Pancreas (tissue), 10 donors: ENCODE measurements at places on chromosomes 4 and X. TPM values are rescaled to one million over a fixed set of nuclear protein-coding genes. Genes with fewer than 3 reads are reported as not detected.

DNA sequence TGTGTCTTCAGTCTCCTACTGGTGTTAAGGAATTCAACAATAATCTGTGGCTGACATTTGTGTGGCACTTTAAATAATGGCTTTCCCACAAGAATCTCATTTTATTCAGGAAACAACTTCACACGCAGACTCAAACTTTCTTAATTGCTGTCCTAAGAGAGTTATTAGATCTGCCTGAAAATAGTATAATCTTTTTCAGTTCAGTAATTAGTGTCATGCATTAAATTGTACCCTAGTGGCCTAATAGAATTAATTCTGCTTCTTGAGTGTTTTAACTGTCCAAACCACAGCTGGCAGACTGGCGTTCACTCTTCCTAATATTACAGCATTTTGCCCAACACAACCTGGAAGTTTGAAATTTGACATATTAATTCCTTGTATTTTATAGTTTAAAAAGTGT, 107.1 kb downstream of the GRIA2 start:
- H3K36me3 ChIP-seq, result no peaks in the 10 kb centered on the region
- H3K4me1 ChIP-seq, result no peaks in the 10 kb centered on the region
- no peak for DNase-seq
- no peak overlapping the region for H3K4me3 ChIP-seq

DNA sequence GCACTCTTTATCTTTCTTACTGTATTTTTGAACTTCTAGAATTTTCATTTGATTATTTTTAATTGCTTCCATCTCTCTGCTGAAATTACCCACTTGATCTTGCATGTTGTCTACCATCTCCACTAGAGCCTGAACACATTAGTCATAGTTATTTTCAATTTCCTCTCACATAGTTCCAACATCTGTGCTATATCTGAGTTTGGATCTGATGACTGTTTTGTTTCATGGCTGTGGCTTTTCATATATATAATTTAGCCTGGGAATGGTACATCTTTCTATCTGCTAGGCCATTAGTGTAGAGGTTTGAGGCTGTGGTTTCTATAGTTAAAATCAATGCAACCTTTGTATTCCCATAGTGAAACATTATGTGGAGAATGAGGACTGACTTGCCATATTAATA, 33.2 kb downstream of the NPY2R start:
- H3K4me1 ChIP-seq, result no peaks in the 10 kb centered on the region
- H3K4me3 ChIP-seq, result no peak overlapping the region
- H3K27me3 ChIP-seq, result no peaks in the 10 kb centered on the region
- DNase-seq, result no peak

DNA sequence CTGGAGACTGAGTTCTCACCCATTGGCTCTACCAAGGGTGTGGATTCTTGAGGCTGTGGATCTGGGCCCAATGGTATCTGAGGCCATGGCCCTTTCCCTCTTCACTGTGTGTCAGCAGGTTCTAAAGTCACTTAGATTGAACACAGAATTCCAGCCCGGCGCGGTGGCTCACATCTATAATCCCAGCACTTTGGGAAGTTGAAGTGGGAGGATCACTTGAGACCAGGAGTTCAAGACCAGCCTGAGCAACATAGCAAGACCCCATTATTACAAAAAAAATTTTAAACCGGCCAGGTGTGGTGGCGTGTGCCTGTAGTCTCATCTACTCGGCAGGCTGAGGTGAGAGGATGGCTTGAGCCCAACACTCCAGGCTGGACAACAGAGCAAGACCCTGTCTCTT, 18.0 kb upstream of the XPNPEP2 start:
- DNase-seq, result no peak
- H3K27ac ChIP-seq, result no peak overlapping the region
- H3K4me1 ChIP-seq, result no peaks in the 10 kb centered on the region
- H3K4me3 ChIP-seq, result no peak overlapping the region
- no peaks in the 10 kb centered on the region for H3K27me3 ChIP-seq

DNA sequence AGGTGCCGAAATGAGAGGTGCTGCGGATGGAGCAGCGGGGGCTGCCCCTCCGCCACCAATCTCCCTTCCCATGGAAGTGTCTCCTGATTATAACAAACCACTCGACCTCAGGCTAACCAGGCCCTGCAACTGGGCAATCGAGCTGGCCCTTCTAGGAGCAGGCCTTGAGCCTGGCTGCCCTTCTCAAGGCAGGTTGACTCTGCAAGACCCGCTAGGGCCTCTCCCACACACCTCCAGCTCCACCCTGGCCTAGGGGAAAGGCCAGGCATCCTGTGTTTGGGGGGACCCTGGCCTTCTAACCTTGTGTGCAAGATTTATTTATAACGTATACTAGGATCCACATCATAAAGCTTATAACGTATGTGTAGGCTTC, 3.7 kb upstream of the BCOR start:
- H3K36me3 ChIP-seq, result no peaks in the 10 kb centered on the region
- no peak for DNase-seq
- no peaks in the 10 kb centered on the region for H3K27me3 ChIP-seq
- H3K4me1 ChIP-seq, result no peaks in the 10 kb centered on the region

- no peaks in the 10 kb centered on the region for H3K36me3 ChIP-seq
- no peak overlapping the region for H3K27ac ChIP-seq
- H3K27me3 ChIP-seq, result no peaks in the 10 kb centered on the region
- H3K4me3 ChIP-seq, result no peak overlapping the region
- H3K4me1 ChIP-seq, result no peaks in the 10 kb centered on the region
- DNase-seq, result no peak
These were observed 277.4 kb upstream of the GATB start for GRCh38 chr4:152038238-152038637.

- H3K36me3 ChIP-seq, result no peaks in the 10 kb centered on the region
- no peaks in the 10 kb centered on the region for H3K4me1 ChIP-seq
- no peaks in the 10 kb centered on the region for H3K27me3 ChIP-seq
- no peak for DNase-seq
These were observed 111.6 kb upstream of the NWD2 start for GRCh38 chr4:37132975-37133360.

GRCh38 chr4:70754990-70755688, 33.4 kb downstream of the RUFY3 start:
- no peak for DNase-seq
- no peak overlapping the region for H3K4me3 ChIP-seq
- no peaks in the 10 kb centered on the region for H3K36me3 ChIP-seq
- no peak overlapping the region for H3K27ac ChIP-seq

DNA sequence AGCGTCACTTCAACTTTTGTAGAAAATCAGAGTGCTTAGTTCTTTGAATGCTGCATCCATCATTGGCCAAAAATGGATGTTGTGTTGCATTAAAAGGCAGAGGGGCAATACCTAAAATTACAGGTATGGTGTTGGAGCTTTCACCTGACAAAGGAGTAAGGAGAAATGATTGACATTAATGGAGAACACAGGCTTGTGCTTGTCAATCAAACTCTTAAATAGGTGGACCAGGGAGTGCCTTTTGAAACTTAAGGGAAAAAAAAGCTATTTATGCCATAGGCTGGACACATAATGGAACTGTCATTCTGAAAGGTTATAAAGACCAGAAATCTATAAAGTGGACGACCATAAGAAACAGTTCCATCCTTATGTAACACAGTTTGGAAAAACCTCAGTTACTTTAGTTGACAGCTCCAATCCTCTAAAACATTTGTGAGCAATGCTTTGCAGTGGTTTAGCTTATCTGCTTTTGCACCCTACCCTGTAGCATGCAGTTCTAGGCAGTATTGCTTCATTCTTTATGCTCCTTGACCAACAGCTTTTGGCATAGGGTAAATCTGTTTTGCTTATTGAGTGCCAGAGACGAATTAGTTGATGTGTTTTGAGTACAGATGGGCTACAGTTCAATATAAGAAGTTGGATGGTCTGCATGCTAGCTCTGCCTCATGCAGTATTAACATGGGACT, 2.4 kb downstream of the HADH start:
- H3K4me3 ChIP-seq, result no peak overlapping the region
- H3K27ac ChIP-seq, result peak overlapping the region; percentile 2
- no peaks in the 10 kb centered on the region for H3K27me3 ChIP-seq

GRCh38 chr4:81502564-81502963, 30.9 kb upstream of the RASGEF1B start:
- no peak overlapping the region for H3K27ac ChIP-seq
- no peaks in the 10 kb centered on the region for H3K27me3 ChIP-seq
- no peaks in the 10 kb centered on the region for H3K36me3 ChIP-seq
- no peaks in the 10 kb centered on the region for H3K4me1 ChIP-seq

DNA sequence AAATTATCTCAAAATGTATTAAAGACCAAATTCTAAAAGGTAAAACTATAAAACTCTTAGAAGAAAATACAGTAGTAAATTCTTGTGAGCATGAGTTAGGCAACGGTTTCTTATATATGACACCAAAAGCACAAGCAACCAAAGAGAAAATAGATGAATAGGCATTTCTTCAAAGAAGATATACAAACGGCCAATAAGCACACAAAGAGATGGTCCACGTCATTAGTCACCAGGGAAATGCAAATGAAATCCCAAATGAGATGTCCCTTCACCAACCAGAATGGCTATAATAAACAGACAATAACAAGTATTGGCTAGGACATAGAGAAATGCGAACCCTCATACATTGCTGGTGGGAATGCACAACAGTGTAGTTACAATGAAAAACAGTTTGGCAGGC, 44.6 kb downstream of the RAB33A start:
- no peak overlapping the region for H3K4me3 ChIP-seq
- no peaks in the 10 kb centered on the region for H3K36me3 ChIP-seq
- no peaks in the 10 kb centered on the region for H3K27me3 ChIP-seq
- H3K27ac ChIP-seq, result no peak overlapping the region
- DNase-seq, result no peak
- H3K4me1 ChIP-seq, result no peaks in the 10 kb centered on the region

DNA sequence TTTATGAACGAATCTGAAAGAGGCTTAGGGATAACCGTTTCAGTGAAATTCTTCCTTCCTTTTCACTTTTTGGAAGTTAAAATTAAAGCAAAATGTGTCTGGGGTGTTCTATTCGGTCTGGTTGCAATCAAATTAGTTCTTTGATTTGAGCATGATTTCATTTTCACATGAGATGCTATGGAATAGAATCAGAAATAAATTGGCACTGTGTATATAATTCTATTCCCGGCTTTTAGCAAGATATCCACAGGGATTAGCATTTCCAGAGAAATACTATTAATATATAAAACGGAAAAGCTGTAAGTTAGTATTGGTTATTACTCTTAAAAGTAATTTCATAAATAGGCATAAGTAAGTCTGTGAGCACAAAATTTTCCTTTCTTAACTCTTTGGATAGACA, 1676.8 kb upstream of the PCDH7 start:
- no peaks in the 10 kb centered on the region for H3K36me3 ChIP-seq
- H3K27ac ChIP-seq, result no peak overlapping the region
- DNase-seq, result no peak
- H3K4me1 ChIP-seq, result no peaks in the 10 kb centered on the region
- H3K4me3 ChIP-seq, result no peak overlapping the region
- H3K27me3 ChIP-seq, result no peaks in the 10 kb centered on the region

GRCh38 chr4:181647396-181648147, 595.6 kb upstream of the TENM3 start:
- H3K4me1 ChIP-seq, result no peaks in the 10 kb centered on the region
- no peak overlapping the region for H3K4me3 ChIP-seq
- no peaks in the 10 kb centered on the region for H3K36me3 ChIP-seq
- H3K27ac ChIP-seq, result no peak overlapping the region

GRCh38 chrX:101208152-101208905, 11.3 kb upstream of the DRP2 start:
- H3K36me3 ChIP-seq, result no peaks in the 10 kb centered on the region
- H3K4me1 ChIP-seq, result no peaks in the 10 kb centered on the region
- DNase-seq, result no peak

DNA sequence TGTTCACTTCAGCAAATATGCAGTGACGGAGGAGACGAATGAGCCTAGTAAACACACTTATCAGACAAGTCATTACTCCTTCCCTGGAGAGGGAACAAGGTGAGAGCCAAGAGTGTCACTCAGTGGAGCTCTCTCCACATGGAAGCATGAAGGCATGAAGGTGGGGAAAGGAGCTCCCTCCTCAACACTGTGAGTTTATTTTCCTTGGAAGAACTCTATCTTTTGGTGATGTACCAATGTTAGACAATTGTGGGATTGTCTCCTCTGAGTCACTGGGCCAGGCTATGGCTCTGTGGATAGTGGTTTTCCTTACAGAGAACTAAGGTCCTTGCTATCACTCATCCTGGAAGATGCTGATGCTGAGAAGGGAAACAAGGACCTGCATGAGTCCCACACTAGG, 200.2 kb downstream of the CPEB2 start:
- H3K27ac ChIP-seq, result no peak overlapping the region
- no peaks in the 10 kb centered on the region for H3K36me3 ChIP-seq
- DNase-seq, result no peak

- DNase-seq, result peak; percentile 60
- no peaks in the 10 kb centered on the region for H3K4me1 ChIP-seq
- peak overlapping the region; percentile 51 for H3K4me3 ChIP-seq
- peaks cover 3% of the 10 kb centered on the region for H3K27me3 ChIP-seq
- H3K36me3 ChIP-seq, result no peaks in the 10 kb centered on the region
These were observed 34.3 kb downstream of the NALF2 start for GRCh38 chrX:69538321-69538876.

DNA sequence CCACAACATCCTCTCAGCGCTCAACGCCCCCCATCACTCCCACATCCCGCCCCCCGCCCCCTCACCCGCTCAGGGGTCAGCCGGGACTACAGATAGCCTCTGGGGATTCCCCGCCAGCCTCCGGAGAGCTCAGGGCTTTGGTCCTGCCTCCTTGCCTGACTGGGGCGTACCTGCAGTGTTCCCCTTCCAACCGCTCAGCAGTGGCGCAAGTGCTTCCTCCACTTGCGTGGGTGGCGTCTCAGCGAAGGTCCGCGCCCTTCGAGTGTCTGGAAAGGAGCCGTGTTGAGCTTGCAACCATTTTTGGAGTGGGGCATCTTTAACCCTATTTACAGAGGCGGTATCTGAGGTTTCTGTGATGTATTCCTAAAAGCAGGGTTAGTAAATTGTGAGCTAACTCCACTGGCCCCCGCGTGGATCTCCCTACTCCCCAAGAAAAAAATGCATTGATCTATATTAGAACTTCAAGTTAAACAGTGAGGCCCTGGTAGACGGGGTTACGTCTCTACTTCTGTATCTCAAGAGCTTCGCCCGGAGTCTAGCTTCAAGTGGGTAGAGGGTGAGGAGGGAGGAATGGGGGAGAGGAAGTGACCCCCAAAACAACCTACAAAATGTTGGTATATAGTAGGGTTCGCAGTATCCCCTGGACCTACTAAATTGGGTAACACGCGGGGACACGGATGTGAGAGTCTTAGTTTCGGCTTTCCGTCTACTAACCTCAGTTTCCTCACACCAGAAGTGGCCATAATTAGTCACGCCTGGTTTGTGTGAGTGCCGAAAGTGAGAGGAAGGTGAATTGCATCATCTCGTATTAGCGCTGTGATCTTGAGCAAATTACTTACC, 16.1 kb downstream of the NKX3-2 start:
- H3K27ac ChIP-seq, result no peak overlapping the region
- H3K27me3 ChIP-seq, result no peaks in the 10 kb centered on the region
- peak; percentile 36 for DNase-seq
- no peaks in the 10 kb centered on the region for H3K36me3 ChIP-seq

GRCh38 chr4:4428966-4429875, 42.3 kb downstream of the NSG1 start:
- H3K36me3 ChIP-seq, result peaks cover 21% of the 10 kb centered on the region
- H3K4me3 ChIP-seq, result no peak overlapping the region
- H3K4me1 ChIP-seq, result no peaks in the 10 kb centered on the region
- H3K27me3 ChIP-seq, result no peaks in the 10 kb centered on the region
- H3K27ac ChIP-seq, result no peak overlapping the region
- no peak for DNase-seq

RBMX2 gene
- 28.2 TPM for polyA plus RNA-seq

CT47B1 gene
- not detected for polyA plus RNA-seq

CLGN gene
- 5.8 TPM for polyA plus RNA-seq

CDKL2 gene
- polyA plus RNA-seq, result 0.15 TPM

PRSS12 gene
- 5.5 TPM for polyA plus RNA-seq

ASB9 gene
- 5.7 TPM for polyA plus RNA-seq

GDI1 gene
- 93.7 TPM for polyA plus RNA-seq

NLRP2B gene
- not detected for polyA plus RNA-seq

TAF7L gene
- polyA plus RNA-seq, result not detected

ARMCX1 gene
- polyA plus RNA-seq, result 9.0 TPM

VGLL1 gene
- polyA plus RNA-seq, result 1.0 TPM

EFHC2 gene
- polyA plus RNA-seq, result 0.53 TPM

AGA gene
- polyA plus RNA-seq, result 16.7 TPM
